ENCODE measurements at places on chromosomes 11 and 22. TPM values are rescaled to one million over a fixed set of nuclear protein-coding genes. Genes with fewer than 3 reads are reported as not detected.

MMP3 gene
- not detected for total RNA-seq

TPH1 gene
- total RNA-seq: 0.94 TPM

TRIM44 gene
- total RNA-seq: 31.6 TPM

NUCB2 gene
- 85.4 TPM for total RNA-seq

TRIOBP gene
- total RNA-seq: 35.7 TPM

RFPL2 gene
- not detected for total RNA-seq

ABCC8 gene
- total RNA-seq: 34.7 TPM

SYT9 gene
- 7.2 TPM for total RNA-seq

PHOX2A gene
- not detected for total RNA-seq

OR51B4 gene
- 0.94 TPM for total RNA-seq

KAT5 gene
- 46.0 TPM for total RNA-seq

CRYBA4 gene
- total RNA-seq: not detected

RIMBP3B gene
- total RNA-seq: 0.63 TPM

SMDT1 gene
- 19.4 TPM for total RNA-seq

MPEG1 gene
- 1.6 TPM for total RNA-seq

PATE2 gene
- total RNA-seq: 1.9 TPM

OR52I2 gene
- total RNA-seq: not detected

IFITM10 gene
- 0.94 TPM for total RNA-seq

EMSY gene
- 91.4 TPM for total RNA-seq

TP53I11 gene
- 63.5 TPM for total RNA-seq

CSNK2A3 gene
- 5.6 TPM for total RNA-seq

ADAMTS15 gene
- 1.6 TPM for total RNA-seq

RASL10A gene
- 21.3 TPM for total RNA-seq

WT1 gene
- total RNA-seq: not detected

VSTM5 gene
- total RNA-seq: 4.7 TPM

MFNG gene
- total RNA-seq: 3.4 TPM

CDC45 gene
- total RNA-seq: 6.6 TPM

GAL gene
- total RNA-seq: not detected

SYT8 gene
- not detected for total RNA-seq

WNT7B gene
- total RNA-seq: 9.1 TPM

SPI1 gene
- total RNA-seq: 1.6 TPM

RBFOX2 gene
- total RNA-seq: 677 TPM

SLC5A12 gene
- total RNA-seq: not detected

SLC22A12 gene
- total RNA-seq: not detected

OR10A2 gene
- total RNA-seq: not detected

RAPSN gene
- not detected for total RNA-seq

SYNGR1 gene
- 68.9 TPM for total RNA-seq

VSIG2 gene
- not detected for total RNA-seq

MS4A4A gene
- not detected for total RNA-seq

CASP5 gene
- total RNA-seq: not detected

CD82 gene
- 5.6 TPM for total RNA-seq

C22orf15 gene
- not detected for total RNA-seq
